Epithelial cell of esophagus (primary cell): ENCODE measurements at places on chromosomes 12 and 14.
A peak's percentile ranks its signal among the peaks of the same experiment; 100 is the strongest.

GRCh38 chr12:128699106-128699505, 124.7 kb downstream of the SLC15A4 start:
- DNase-seq = no peak

DNA sequence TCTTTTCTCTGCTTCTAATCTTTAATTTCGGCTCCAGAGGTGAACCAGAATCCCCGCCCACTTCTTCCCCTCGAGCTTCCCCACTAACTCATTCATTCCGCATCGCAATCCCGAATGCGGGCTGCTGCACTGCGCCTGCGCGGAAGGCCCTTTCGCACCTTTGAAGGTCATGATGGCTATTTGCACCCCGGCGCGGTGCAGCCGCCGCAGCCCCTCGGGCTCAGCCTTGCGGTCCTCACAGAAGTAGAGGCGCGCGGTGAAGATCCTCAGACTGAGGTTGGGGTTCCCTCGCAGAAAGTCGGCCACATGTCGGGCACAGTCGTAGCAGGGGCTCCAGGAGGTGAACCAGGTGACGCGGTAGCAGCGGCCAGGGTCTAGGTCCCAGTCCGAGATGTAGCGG, 7.6 kb downstream of the AICDA start:
- no peak for DNase-seq

DNA sequence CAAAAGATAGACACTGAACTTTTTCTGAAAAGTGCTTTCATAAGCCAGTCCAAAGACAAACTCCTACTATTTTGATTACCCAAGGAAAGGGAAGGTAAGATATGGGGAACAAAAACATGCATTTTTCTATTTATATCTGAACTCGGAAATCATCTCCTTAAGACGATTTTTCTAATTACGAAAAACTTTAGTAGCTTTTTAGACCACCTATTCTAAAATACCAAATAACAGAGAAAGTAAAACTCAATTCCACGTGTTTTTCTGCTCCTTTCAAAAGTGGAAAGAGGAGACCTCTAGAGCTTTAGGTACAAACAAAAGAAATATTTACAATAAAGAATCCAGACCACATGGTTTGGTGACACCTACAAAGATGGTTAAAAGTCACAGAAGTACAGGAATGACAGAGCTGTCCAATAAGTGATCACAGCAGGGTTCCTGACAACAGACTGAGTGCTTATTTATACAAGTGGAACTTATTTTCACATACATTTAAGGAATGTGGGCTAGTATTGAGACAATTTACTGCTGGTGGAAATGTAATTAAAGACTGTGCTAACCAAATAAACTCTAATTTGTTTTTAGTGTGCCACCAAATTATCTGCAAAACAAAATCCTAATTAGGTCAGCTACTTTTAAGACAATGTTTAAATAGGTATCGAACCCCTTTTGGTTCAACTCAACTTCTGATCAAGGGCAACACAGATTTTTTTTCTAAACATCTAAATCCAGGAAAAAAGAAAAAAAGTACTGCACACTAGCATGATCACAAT, 2.4 kb downstream of the LRIG3 start:
- peak; percentile 32 for DNase-seq

DNA sequence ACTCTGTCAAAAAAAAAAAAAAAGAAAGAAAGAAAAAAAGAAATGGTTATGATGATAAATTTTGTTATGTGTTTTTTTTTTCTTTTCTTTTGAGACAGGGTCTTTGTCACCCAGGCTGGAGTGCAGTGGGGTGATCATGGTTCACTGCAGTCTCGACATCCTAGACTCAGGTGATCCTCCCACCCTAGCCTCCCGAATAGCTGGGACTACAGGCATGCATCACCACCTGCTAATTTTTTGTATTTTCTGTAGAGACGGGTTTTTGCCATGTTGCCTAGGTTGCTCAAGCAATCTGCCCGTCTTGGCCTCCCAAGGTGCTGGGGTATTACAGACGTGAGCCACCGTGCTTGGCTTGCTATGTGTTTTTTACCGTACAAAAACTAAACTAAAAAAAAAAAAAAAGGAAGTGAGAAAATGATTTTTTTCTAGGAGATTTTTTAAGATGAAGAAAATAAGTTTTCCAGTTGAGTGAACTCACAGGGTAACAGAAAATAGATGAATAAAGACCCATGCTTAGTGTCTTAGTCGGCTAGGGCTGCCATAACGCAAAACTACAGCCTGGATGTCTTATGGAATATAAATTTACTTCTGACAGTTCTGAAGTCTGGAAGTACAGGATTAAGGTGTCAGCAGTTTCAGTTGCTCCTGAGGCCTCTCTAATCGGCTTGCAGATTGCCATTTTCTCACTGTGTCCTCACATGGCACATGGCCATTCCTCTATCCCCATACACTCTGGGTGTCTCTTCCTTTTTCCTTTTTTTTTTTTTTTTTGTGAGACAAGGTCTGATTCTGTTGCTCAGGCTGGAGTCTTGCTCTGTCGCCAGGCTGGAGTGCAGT, 13.2 kb upstream of the APOF start:
- DNase-seq = no peak

- no peak for DNase-seq
Observed at GRCh38 chr12:130224613-130225012, 62.3 kb downstream of the FZD10 start.

DNA sequence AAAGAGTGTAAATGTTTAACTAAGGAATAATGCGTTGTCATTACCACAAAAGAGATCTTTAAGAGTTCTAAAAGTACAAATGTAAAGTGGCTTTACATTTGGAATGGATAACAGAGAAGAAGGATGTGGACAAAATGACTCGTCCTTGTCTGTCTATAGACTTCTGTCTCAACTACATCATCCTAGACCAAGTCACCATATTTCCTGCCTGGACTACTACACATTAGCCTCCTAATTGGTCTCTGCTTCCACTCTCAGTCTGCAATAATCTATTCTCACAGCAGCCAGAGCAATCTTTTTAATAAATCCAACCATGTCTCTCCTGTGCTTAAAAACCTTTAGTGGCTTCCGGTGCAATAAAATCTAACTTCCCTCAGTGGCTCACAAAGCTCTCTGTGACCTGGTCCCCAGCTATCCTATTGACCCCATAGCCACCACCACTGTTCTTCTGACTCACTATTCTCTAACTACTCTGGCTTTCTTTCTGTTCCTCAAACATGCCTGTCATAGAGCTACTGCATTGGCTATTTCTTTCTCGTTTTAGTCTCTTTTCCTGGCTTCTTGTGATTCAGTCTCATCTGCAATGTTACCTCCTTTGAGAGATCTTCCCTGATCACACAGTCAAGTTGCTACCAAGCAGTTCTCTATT, 91.1 kb downstream of the MYF5 start:
- no peak for DNase-seq

DNA sequence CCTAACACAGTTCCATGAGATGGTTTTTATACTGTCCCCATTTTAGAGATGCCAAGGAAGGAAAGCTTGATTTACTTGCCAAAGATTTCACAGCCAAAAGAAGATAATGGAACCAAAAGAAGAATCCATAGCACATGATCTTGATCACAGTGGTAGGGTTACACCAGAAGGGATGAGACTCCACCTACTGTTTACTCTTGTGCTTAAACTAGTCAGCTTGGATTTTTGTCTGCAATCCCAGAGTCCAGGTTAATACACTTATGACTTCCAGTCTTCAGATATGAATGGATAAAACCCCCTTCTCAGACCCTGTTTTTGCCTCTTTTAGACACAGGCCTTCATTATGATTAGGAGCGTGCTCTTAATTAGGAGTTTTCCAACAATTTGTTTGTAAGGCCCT, 454.2 kb downstream of the AEBP2 start:
- peak; percentile 21 for DNase-seq

DNA sequence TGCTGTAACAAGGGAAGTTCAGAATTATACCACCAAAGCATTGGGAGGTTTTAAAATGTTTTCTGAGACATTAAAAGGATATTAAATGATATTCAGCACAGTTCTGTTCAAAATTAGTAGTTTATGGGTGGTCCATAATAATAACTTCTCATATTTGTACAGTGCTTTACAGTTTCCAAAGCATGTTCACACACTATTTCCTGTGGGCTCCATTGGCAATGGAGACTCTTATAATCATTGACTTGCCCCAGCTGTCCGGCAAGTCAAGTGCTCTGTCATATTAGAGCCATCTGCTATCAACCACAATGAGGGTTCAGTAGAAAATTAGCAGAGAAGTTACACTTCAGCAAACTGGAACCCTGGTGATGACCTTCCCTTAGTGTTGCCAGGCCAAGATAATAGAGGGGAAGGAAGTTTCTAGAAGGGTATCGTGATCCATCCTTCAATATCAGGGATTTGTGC, 526.6 kb upstream of the CCDC196 start:
- DNase-seq = no peak

DNA sequence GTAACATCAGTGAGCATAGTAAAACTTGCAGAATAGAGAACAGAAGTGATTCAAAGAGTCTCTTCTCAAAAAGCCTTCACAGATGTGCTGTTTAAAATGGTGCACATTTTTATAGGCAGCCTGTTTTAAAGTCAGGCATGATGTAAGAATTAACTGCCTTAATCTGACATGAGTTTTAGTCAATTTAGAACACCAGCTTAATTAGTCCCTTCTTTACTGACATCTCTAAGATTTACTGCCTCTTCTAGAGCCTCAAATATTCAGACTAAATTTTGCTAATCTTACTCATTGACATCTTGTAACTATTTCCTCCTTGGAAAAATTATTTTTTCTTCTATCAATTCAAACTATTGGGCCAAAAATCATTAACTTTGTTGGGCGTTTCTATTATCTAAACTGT, 782.5 kb downstream of the C12orf50 start:
- DNase-seq = no peak

- DNase-seq = no peak
Observed at GRCh38 chr12:83629931-83630330, 943.2 kb downstream of the TMTC2 start.

GRCh38 chr12:130795906-130796305, 43.1 kb downstream of the STX2 start:
- DNase-seq = no peak

DNA sequence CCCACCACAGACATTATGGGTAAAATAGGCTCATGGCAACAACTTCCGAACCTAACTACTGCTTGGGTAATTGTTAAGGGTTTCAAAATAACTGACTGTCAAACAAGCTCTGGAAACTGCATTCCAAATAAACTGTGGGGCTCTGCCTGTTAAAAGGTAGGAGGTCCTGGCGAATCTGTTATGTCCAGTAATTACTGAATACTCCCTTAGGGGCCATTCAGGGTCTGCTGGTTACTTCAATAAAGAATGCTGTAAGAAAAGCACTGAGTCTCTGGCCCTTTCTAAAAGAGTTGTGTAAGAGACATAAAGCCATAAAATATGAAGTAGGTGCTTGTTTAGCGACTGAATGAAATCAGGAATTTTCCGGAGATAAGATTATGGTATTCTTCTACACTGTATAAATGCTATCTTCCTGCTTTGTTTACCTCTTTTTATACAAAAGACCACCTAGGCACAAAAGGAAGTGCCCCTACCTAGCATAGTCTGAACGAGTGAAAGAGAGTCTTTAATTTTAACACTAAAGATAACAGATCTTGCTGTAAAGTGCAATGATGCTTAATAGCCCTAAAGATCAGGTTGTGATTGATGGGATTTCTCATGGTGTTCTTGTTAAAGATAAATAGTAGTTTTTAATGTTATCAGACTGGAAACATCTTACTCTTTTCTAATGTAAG, 127.8 kb downstream of the FBXL14 start:
- DNase-seq = no peak

- DNase-seq = no peak
Observed at GRCh38 chr14:67396381-67396970, 15.5 kb downstream of the PLEK2 start.

GRCh38 chr12:68069275-68069674, 80.0 kb downstream of the IFNG-AS1 start:
- DNase-seq = no peak

GRCh38 chr12:15732341-15733061, 56.7 kb downstream of the EPS8 start:
- DNase-seq = no peak
